NCI-H446 treated with DMSO at 0.1 percent for 48 hours (cell line): ENCODE measurements at places on chromosomes 1 and 21.
A peak's percentile ranks its signal among the peaks of the same experiment; 100 is the strongest.

GRCh38 chr1:15430787-15431570 lies 7.3 kb upstream of the CTRC start:
- no peak for DNase-seq

DNA sequence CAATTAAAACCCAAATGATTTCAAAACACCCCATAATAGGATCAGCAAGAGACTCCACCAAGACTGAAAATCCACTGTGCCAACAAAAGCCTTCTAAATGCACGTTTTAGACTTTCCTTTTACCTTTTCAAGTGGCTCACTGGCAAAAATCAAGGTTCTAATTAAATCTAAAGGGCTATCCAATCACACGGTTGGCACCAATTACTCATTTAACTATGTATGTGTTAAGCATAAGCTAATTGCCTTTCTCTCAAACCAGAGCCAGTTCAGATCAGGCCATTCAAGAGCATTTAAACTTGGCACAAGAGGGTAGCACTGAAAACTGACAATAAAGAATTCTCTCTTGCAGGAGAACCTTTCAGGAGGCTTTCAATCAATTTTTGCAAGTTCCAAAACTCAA lies 139.5 kb downstream of the RGS7 start:
- no peak for DNase-seq

GRCh38 chr1:180186831-180187230 lies 32.2 kb downstream of the QSOX1 start:
- DNase-seq: no peak

DNA sequence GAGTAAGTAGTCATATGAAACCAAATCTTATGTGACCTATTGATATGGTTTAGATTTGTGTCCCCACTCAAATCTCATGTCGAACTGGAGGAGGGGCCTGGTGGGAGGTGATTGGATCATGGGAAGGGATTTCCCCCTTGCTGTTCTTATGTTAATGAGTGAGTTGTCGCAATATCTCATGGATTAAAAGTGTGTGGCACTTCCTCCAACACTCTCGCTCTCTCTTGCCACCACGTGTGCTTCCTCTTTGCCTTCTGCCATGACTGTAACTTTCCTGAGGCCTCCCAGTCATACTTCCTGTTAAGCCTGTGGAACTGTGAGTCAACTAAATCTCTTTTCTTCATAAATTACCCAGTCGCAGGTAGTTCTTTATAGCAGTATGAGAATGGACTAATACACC lies 241.2 kb downstream of the RGS7 start:
- no peak for DNase-seq

GRCh38 chr1:25520446-25521061 lies 22.9 kb upstream of the LDLRAP1 start:
- DNase-seq: peak; percentile 31

DNA sequence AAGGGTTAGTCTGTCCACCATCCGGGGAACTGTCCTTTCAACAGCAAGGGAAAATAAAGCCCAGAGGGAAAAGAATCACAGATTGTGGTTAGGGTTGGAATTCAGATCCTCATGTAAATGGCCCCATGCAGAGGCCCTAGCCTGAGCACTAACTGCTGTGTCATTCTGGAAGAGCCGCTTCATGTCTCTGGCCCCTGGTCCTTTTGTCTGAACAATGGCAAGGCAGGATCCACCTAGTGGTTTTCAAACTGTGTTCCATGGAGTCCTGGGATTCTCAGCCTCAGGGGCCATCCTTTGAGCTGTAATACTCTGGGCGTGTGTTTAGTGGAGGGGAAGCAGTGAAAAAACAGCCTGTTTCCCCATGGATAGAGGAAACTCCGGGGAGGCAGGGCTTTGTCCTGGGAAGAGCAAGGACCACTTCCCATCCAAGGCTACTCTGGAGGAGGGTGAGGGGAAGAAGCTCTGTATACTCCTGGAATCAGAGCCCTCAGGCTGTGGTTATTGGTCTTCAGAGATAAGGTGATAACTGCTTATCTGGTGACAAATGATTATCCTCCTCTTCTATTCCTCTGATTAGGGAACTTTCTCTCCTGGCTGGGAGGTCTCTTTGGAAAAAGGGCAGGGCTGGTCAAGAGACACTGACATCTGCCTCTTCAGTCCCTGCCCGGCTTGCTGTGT lies 19.2 kb downstream of the PAX7 start:
- no peak for DNase-seq

DNA sequence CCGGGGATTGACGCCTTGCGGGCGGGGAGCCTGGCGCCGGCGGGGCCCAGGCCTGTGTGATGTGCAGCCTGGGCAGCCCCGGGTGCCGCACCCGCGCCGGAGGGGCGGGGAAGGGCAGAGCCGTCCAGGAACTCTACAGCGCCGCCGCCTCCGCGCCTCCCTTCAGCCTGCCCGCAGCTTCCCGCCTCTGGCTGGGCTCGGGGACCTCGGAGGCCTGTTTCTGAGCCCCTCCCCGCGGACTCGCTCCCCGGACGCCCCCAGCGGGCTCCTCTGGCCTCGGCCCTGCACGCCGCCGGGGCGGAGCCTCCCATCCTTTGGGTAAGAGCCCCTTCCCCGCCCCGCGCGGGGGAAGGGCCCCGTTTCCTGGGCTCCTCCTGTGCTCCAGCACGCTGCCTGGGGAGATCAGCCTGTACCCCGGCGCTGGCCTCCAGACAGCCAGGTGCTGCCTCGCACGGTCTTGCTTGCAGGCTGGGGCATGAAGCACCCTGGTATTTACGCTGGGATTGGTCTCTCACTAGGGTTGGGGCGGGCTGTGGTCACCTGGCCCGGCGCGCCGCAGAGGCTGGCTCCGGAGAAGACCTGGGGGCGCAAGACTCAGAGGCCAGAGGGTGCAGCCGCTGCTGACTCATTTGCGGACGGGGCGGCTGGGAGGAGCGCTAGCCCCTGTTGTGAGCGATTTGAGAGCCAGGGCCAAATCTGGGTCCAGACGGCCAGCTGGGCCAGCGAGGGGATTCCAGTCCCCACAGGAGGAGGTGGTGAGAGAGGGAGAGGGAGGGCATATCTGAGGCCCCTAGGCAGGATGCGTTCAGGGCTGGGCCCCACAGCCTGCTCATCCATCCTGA lies 5.7 kb upstream of the ACOT11 start:
- DNase-seq: no peak

DNA sequence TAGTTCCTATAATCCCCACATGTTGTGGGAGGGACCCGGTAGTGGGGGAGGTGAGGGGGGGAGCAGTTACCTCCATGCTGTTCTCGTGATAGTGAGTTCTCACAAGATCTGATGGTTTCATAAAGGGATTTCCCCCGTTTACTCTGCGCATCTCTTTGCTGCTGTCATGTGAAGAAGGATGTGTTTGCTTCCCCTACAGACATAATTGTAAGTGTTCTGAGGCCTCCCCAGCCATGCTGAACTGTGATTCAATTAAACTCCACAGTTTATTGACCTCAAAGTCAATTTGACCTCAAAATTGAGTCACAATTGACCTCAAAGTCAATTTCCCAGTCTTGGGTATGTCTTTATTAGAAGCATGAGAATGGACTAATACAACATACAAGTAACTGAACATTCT lies 19.7 kb downstream of the DPH5 start:
- DNase-seq: no peak

DNA sequence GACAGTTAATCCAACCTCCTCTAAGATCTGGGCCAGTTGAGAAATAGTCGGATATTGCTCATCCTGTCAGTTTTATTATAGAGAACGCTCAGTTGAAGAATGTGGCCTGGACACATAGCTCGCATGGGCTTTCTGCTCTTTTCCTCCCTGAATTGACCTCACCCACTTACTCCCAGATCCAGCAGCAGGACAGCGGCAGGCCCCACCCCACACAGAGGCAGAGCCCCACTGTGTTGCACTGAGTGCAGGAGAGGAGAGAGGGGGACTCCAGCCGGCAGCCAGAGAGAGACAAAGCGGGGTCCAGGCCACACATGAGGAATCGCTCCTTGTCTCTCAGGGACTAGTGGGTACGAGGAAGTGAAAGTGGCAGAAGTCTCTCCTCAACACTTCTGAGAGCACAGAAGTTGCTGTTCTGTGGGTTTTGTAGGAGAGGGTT lies 78.6 kb downstream of the LAMC1 start:
- no peak for DNase-seq

- peak; percentile 67 for DNase-seq
These were observed 106.2 kb downstream of the PTPN14 start for GRCh38 chr1:214445199-214445598.
